Tibial nerve (tissue), 4 donors: ENCODE measurements at places on chromosomes 7 and 10.

- H3K4me1 ChIP-seq: peaks cover 34% of the 10 kb centered on the region
- H3K36me3 ChIP-seq: no peaks in the 10 kb centered on the region
- H3K27ac ChIP-seq: peak overlapping the region; percentile 2
- H3K4me3 ChIP-seq: no peak overlapping the region
- no peaks in the 10 kb centered on the region for H3K27me3 ChIP-seq
Measured at GRCh38 chr10:19931894-19932590, 115.8 kb downstream of the PLXDC2 start.

GRCh38 chr10:131345691-131346090 lies 34.2 kb upstream of the TCERG1L start:
- H3K36me3 ChIP-seq: no peaks in the 10 kb centered on the region
- no peak overlapping the region for H3K27ac ChIP-seq
- DNase-seq: no peak
- H3K4me3 ChIP-seq: no peak overlapping the region
- no peaks in the 10 kb centered on the region for H3K27me3 ChIP-seq

- DNase-seq: no peak
- no peak overlapping the region for H3K27ac ChIP-seq
- H3K36me3 ChIP-seq: peaks cover 7% of the 10 kb centered on the region
- H3K4me3 ChIP-seq: no peak overlapping the region
Measured at GRCh38 chr7:99459087-99459486, 6.9 kb downstream of the ATP5MF start.

DNA sequence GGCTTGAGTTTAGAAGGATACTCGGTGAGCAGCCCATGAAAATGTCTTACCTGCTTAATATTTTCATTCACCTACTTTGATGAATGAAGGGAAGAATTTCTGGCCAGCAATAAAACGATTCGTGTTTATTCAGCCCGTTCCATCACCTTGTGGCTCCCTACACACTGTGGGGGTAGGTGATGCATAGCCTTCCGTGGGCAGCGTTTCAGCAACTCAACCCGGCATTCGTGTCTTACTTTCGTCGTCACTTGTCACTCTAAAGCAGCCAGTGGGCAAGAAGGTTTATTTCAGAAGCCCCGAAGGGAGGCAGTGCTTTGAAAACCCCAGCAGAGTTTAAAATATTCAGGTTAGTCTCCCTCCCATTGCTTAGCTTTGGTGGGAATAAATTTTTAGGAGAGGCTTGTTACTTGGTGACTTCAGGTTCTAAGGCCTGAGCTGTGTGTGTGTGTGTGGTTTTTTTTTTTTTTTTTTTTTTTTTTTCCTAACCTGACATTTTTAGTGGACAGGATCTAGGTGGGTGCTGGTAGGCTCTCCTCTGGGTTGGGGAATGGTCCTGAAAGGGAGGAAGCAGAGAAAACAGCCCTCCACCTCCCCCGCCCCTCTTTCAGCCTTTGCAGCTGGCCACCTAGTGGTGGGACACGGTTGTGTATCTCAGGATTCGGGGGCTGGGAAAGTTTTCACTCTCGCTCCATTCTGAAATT lies 1.8 kb downstream of the GRK5 start:
- peak overlapping the region; percentile 99 for H3K27ac ChIP-seq
- H3K4me3 ChIP-seq: peak overlapping the region; percentile 97
- peak; percentile 88 for DNase-seq
- no peaks in the 10 kb centered on the region for H3K36me3 ChIP-seq
- H3K27me3 ChIP-seq: no peaks in the 10 kb centered on the region

DNA sequence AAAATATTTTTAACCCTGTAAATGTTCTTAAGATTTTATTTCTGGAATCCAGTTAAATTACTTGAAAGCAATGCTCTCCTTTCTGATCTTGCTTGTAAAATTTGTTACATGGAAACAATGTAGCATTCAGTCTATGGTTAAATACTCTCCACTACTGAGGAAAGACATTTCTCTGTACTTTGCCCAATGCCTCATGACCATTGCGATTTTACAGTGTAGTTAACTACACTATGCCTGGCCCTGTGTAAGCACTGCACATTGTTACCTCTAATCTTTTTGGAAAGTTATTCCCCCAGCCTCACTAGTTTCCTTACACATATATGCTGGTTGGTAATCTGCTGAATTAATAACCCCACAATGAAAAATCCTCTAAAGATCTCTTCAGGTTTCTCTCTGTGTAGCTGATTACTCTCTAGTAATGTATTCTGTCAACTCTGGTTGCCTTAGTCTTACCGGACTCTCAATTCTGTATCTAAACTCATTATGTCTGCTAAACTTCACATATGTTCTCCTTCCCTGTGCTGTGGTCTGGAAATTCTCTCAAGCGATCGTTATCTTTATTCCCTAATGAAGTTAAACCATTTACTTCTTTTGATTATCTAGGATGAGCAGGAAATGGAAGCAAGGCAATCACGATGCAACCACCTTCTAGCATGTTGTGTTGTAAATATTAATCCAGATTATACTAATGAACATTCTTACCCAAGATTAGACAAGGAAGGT lies 58.7 kb upstream of the TMEM106B start:
- no peak for DNase-seq
- H3K27me3 ChIP-seq: no peaks in the 10 kb centered on the region
- H3K27ac ChIP-seq: no peak overlapping the region
- no peak overlapping the region for H3K4me3 ChIP-seq
- no peaks in the 10 kb centered on the region for H3K36me3 ChIP-seq

GRCh38 chr7:128351296-128352152 lies 7.8 kb upstream of the RBM28 start:
- peaks cover 46% of the 10 kb centered on the region for H3K27me3 ChIP-seq
- H3K36me3 ChIP-seq: no peaks in the 10 kb centered on the region
- H3K4me1 ChIP-seq: peaks cover 8% of the 10 kb centered on the region
- H3K4me3 ChIP-seq: no peak overlapping the region

DNA sequence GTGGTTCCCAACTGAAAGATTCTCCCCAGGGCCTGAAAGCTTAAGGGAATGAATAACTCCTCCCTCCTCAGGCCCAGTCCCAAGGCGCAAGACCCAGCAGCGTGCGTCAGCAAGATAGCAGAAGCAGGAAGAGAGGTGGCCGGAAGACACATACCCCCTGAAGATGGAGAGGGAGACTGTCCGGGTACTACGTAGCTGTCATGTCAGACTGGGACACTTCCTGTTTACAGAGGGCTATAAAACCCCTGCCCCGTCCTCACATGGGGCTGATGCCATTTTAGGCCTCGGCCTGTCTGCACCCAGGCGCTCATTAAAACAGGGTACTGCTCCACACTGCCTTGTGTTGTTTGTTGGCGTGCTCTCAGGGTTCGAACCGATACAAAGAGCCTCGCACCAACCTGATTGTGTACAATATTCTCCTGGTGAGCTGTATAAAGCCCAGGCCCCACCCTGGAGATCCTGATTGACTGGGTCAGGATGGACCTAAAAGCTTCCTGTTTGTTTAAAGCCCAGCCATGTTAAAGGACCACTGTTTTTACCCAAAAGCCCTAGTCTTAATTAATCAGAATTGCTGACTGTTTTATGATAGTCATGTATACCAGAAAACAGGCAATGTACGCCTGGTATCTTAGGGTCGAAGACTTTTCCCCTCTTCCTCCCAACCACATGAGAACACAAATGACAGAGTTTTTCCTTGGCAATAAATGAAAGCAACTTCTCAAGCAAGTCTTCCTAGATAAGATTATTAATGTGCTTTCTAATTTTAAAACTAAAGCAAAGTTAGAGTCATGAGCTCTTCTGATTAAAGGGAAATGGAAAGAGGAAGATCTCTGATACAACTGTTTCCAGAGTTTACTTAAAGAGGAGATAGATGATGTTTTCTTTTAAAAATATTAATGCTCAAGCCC lies 251.5 kb downstream of the DOCK4 start:
- H3K4me3 ChIP-seq: no peak overlapping the region
- no peak overlapping the region for H3K27ac ChIP-seq
- no peaks in the 10 kb centered on the region for H3K36me3 ChIP-seq
- DNase-seq: no peak
- peaks cover 4% of the 10 kb centered on the region for H3K4me1 ChIP-seq

DNA sequence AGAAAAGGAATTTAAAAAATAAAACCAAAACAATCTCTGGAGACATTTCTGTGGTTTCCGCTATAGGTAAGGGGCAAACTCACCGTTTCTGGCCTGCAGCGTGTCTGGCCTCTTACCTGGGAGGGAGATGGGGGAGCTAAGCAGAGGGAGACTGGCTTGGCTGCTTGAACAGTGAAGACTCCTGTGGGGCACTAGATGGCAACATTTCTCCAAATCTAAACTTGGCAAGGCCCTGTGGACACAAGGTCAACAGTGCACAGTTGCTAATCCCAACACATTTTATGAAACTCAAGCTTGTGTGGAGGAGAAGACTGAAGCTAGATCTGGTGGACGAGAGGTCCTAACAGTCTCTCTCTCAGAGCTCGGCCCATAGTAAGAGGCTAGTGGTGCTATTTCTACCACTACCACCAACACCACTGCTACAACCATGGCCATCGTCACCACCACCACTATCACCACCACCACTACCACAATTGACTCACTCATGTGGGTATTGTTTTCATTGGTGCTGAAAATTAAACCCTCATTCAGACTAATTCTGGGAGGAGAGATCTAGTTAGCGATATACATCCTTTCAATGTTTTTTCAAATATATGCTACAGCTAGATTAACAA lies 28.4 kb upstream of the CDHR3 start:
- H3K4me1 ChIP-seq: no peaks in the 10 kb centered on the region
- no peak overlapping the region for H3K4me3 ChIP-seq
- H3K36me3 ChIP-seq: no peaks in the 10 kb centered on the region
- no peaks in the 10 kb centered on the region for H3K27me3 ChIP-seq
- DNase-seq: no peak

- no peak overlapping the region for H3K27ac ChIP-seq
- no peak for DNase-seq
- H3K36me3 ChIP-seq: no peaks in the 10 kb centered on the region
- H3K4me3 ChIP-seq: no peak overlapping the region
Measured at GRCh38 chr10:128686630-128687278, 560.5 kb upstream of the MKI67 start.

GRCh38 chr10:76428551-76429367 lies 997.3 kb downstream of the LRMDA start:
- H3K27me3 ChIP-seq: no peaks in the 10 kb centered on the region
- H3K4me3 ChIP-seq: no peak overlapping the region
- H3K27ac ChIP-seq: no peak overlapping the region
- H3K36me3 ChIP-seq: no peaks in the 10 kb centered on the region
- no peaks in the 10 kb centered on the region for H3K4me1 ChIP-seq
- DNase-seq: no peak

GRCh38 chr10:92678206-92678605 lies 11.5 kb upstream of the HHEX start:
- H3K27me3 ChIP-seq: no peaks in the 10 kb centered on the region
- H3K4me1 ChIP-seq: no peaks in the 10 kb centered on the region
- H3K27ac ChIP-seq: no peak overlapping the region
- DNase-seq: no peak
- H3K36me3 ChIP-seq: no peaks in the 10 kb centered on the region
- no peak overlapping the region for H3K4me3 ChIP-seq

DNA sequence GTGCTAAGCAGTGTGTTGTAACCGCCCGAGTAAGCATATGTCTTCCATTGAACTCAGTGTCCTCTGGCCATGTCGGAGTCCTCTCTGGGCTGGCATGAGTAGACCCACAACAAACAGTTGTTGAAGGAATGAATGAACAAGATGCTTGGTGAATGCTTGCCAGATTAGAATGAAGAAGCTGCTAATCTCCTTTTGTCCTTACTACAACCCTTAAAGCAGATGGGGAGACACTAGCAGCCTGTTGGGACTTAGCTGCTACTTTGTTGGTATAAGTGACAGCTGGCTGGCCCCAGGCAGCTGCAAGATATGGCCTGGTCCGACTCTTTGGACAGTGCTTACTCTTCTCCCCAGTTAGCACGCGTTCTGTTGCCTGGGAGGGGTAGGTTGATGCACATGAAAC lies 370.1 kb downstream of the RPS24 start:
- peaks cover 4% of the 10 kb centered on the region for H3K4me1 ChIP-seq
- peaks cover 8% of the 10 kb centered on the region for H3K27me3 ChIP-seq
- no peak overlapping the region for H3K27ac ChIP-seq
- no peak for DNase-seq
- no peak overlapping the region for H3K4me3 ChIP-seq

DNA sequence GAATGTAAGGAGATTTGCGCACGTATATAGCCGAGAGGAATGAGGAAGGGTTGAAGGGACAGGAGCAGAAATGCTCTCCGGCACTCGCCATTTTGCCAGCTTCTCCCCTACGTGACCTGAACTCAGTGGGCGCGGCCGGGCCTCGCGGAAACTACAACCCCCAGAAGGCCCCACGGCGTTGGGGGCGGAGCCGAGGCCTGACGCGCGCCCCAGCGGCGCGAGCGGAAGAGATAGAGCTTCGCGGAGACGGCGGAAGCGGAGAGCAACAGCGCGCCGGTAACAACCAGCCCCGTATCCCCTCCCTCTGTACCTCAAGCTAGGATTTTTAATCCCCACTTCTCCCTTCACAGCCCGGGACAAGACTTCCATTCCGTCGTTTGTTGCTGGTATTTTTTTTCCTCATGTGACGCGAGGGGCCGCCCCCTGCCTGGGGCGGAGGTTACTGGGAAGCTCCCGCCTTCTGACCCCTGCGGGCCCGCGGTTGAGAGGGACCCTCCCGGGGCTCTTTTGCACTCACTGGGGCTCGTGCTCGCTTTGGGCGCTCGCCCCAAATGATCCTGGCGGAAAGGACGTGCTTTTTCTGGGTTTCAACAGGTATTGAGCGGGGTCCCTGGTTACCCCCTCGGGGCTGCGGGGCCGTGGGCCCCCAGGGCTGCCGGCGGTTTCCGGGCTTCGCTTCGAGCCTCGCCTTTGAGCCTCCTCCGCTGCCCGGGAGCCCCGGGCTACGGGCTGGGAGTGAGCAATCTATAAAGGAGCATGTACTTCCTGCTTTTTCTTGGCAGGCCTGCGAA lies at the start of gene R3HCC1L:
R3HCC1L (plus strand) TSS at position 227 of the 791 bp plus-strand sequence. CDS start 73,458 bp downstream, outside the sequence.
- H3K4me3 ChIP-seq: peak within 1 kb of the TSS; percentile 77
- DNase-seq: peak; percentile 76
- H3K4me1 ChIP-seq: no peaks in the 10 kb centered on the region
- no peaks in the 10 kb centered on the region for H3K36me3 ChIP-seq
- H3K27ac ChIP-seq: peak within 1 kb of the TSS; percentile 94

- H3K36me3 ChIP-seq: no peaks in the 10 kb centered on the region
- H3K27ac ChIP-seq: no peak overlapping the region
- H3K4me1 ChIP-seq: no peaks in the 10 kb centered on the region
- peaks cover 24% of the 10 kb centered on the region for H3K27me3 ChIP-seq
Measured at GRCh38 chr10:101319241-101319915, 34.6 kb upstream of the BTRC start.

- no peak overlapping the region for H3K27ac ChIP-seq
- no peak overlapping the region for H3K4me3 ChIP-seq
- H3K4me1 ChIP-seq: no peaks in the 10 kb centered on the region
- DNase-seq: no peak
- no peaks in the 10 kb centered on the region for H3K36me3 ChIP-seq
- H3K27me3 ChIP-seq: no peaks in the 10 kb centered on the region
Measured at GRCh38 chr7:147279964-147280374, 1163.4 kb downstream of the CNTNAP2 start.

- no peaks in the 10 kb centered on the region for H3K36me3 ChIP-seq
- DNase-seq: no peak
- no peak overlapping the region for H3K27ac ChIP-seq
- no peaks in the 10 kb centered on the region for H3K27me3 ChIP-seq
Measured at GRCh38 chr10:5563991-5564536, 39.3 kb downstream of the CALML3 start.

GRCh38 chr7:613442-614140 lies 93.9 kb upstream of the PDGFA start:
- H3K36me3 ChIP-seq: no peaks in the 10 kb centered on the region
- no peaks in the 10 kb centered on the region for H3K4me1 ChIP-seq
- no peak overlapping the region for H3K4me3 ChIP-seq
- no peaks in the 10 kb centered on the region for H3K27me3 ChIP-seq
- no peak overlapping the region for H3K27ac ChIP-seq
